ENCODE measurements at places on chromosomes 7 and 10.

DNA sequence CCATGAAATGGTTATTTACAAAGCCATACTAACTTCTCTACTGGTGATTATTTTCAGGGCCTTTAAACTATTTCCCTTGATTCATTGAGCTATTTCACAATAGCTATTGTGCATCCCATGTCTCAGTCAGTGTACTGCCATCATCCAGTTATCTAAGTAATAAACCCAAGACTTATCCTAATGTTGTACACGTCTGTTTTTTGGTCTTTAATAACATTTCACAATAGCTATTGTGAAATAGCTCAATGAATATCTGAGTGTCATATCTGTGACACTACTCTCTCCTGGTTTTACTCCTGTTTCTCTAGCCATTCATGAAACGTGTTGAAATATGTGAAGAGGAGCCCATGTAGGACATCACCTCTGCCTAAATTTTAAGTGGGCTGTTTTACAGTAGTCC is 36.5 kb upstream of the TMEM140 start:
- no peak for DNase-seq

DNA sequence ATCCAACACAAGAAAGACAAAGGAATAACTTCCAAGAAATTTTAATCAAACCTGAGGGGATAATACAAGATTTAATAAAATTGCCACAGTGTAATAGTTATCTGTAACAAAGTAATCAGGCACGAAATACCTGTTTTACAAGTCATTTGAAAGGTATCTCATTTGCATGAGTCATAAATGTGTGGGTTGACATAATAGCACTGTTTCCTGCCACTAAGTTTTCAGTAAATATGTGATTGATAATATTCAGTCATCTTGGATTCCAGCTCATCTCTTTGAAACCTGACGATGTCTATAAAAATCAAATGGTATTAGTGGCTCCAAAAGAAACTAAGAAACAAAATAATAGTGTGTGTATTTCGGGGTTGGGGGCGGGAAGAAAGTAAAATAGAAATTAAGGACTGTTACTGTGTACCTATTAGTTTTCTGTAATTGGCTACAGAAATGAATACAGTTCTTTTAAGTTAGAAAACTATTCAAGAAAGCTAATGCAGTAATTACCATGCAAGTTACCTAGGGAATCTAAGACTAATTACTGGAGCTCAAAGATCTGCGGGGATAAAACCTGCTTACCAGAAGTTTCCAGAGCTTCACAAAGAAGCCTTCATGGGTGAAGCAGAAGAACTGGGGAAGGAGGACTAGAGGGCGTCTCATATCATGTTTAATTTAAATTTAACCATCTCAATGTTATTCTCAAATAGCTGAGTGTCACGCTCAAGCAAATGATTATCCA is 100.7 kb downstream of the ST8SIA6 start:
- DNase-seq, result no peak

GRCh38 chr10:24255115-24255880 is 46.4 kb downstream of the KIAA1217 start:
- DNase-seq, result no peak

DNA sequence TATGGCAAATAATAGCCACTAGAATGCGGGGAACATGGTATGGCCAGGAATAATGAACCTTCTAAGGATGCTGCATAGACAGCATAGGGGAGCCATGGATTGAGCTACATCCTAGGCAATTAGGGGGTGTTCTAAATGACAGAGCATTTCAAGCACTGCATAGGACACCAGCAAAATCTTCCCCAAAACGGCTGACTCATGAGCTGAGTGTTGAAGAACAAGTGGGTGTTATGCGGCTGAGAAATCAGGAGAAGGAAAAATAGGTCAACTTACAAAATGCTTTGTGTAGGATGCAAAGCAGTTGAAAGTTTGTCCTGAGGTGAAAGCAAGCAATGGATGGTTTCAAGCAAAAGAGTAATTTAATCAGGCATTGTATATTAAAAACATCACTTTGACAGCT is 1023.5 kb upstream of the C7orf33 start:
- DNase-seq, result no peak

Measured in K562 (cell line).